ENCODE measurements at places on chromosomes 3 and 15.

DNA sequence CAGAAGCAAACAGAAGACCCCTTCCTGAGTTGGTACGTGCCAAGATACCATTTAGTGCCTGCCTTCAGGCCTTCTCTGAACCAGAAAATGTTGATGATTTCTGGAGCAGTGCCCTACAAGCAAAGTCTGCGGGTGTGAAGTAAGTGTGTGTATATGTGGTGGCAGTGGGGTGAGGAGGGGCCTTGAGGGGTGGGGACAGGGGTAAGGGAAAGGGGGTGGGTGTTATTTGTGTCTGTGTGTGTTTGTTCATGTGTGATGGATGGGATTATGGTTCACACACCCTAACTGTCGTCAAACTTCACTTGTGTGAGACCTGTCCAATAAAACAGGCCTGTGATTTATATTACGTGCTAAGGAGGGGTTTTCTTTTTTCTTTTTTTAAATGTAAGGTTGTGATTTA lies 92.2 kb downstream of the USP13 start:
- DNase-seq: no peak

DNA sequence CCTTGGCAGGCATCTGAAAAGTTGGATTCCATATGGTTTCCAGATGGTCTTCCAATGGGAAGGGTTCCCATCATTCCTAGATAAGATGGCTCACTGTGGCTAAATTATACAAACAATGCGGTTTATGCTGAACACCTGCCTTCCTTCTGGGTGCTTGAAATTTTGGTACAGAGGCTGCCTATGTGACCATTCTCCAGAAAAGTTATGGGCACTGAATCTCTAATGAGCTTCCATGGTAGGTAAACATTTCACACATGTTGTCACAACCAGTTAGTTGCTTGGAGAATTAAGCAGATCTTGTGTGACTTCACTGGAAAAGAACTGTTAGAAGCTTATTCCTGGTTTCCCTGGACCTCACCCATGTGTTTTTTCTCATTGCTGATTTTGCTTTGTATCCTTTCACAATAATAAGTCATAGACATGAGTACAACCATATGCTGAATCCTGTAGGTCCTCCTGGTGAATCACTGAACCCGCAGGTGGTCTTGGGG lies 30.1 kb downstream of the PLOD2 start:
- no peak for DNase-seq

DNA sequence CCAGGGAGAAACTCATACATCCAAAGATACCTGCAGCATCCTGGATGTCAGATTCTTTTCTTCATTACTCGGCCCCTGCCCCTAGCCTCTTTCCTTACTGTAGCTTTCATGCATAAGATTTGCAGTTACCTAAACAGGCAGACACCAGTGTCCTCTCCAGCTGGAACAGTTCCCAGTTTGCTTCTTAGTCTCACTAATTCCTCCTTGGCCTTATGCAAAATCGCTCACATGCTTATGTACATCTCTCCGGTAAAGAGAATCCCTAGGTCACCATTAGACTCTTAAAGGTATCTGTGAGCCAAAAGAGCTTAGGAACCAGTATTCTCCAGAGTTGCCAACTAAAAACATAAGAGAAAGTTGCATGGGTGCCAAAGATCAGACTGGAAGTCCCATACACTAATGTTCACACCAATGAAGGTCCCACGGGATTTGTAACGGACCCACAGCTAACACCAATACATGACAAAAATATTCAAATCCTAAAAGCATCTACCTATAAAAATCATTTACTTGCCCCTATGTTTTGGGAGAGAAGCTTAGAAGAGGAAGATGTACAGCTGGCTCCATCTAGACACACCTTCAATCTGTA lies 66.6 kb downstream of the CBLB start:
- no peak for DNase-seq

DNA sequence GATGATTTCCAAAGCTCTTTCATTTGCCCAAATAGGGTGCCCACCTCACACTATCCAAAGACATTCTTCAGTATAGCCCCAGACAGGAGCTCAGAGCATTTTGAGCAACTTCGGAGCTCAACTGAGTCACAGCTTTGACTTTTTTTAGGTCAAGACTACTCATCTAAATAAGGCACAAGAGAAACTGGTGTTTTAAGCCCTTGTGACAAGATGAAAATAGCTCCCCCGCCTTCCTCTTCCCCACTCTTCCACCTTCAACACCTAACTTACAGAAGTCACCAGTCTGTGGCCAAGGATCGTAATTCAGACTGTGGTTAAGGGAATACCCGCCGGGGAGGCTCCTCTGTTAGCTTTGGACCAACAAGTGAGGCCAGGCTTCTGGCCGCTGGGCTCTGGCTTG lies 60.4 kb upstream of the CA12 start:
- no peak for DNase-seq

DNA sequence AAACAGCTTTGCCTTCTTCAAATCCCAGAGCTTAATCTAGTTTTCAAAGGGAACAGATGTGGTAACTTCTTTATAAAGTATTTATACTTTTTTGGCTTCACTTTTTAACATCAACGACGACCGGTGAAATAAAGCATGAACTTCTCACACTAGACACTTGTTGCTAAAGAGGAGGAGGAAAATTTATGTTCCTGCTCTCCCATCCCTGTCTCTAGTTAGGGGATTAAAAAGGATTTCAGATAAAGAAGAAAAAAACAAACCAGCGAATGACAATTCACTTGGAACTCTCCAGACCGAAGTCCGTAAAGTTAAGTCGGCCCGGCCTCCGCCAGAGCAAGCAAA lies 672 bp downstream of the NEDD4 start:
- DNase-seq: no peak

DNA sequence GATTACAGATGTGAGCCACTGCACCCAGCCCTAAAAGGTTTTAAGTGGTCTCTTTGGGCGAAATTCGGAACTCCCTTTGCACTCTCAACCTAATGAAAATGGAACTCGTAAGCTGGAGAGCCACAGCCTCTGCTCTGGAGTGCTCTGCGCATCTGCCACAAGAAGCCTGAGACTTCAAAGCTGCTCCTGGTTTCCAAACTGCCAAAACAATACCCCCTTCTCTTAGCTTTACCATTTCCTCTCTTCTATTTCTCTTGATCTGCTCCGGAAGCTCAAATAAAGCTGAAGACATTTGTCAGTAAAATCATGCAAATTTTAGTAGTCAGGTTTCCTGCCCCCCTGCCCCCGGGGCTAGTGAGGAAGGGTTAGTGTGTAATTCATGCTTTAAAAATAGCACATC lies 312.7 kb downstream of the MFSD1 start:
- DNase-seq: no peak

- no peak for DNase-seq
Observed at GRCh38 chr3:175585898-175586297, 726.8 kb downstream of the NAALADL2 start.

- no peak for DNase-seq
Observed at GRCh38 chr15:26983822-26984221, 12.8 kb downstream of the GABRG3 start.

DNA sequence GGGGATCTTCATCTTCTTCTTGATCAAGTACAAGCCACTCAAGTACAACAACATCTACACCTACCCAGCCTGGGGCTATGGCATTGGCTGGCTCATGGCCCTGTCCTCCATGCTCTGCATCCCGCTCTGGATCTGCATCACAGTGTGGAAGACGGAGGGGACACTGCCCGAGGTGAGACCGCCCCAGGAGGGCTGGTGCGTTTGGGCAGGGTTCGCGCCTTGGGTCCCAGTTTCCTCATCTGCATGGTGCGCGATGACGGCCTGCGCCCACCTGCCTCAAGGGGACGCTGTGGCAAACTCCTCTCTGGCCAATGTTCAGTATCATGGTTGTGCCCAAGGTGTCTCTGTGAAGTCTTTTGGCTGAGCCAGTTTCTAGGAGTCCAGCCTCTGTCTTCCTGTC lies 57.5 kb upstream of the SLC6A1 start:
- no peak for DNase-seq

DNA sequence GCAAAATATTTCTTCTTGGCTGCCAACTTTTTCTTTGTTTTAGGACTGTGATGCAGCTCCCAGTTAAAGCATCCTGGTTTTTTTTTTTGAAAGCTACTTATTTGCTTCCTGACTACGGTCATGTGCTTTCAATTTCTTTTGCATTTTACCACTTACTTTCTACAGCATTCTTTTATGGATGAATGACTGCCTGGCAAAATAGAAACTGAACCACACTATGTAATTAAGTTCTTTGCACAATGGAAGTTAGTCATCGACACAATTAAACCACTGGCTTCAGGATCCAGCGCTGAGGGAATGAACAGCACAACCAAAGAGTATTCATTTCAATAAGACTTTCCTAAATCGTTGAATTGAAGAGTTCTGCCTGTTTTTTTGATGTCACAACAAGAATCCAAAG lies 82.2 kb upstream of the EPHA3 start:
- no peak for DNase-seq

GRCh38 chr15:97966924-97967620 lies 6.6 kb downstream of the ARRDC4 start:
- no peak for DNase-seq

DNA sequence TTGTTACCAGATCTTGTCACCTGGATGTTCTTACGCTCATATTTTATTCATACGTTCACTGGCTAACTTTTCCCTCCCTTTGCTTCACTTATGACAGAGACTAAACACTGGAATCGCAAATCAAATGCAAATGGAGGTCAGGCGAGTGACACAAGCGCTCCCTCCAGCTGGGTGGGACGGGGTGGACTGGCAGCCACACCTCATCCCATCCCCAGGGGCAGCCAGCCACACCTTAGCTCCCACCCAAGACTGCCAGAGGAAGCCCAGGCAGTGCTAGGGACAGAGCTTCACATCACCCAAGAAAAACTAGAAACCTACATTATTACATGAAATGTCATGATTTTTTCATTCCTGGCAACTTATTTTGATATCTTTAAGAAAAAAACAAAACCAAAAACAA lies 366.2 kb downstream of the ERC2 start:
- DNase-seq: no peak

DNA sequence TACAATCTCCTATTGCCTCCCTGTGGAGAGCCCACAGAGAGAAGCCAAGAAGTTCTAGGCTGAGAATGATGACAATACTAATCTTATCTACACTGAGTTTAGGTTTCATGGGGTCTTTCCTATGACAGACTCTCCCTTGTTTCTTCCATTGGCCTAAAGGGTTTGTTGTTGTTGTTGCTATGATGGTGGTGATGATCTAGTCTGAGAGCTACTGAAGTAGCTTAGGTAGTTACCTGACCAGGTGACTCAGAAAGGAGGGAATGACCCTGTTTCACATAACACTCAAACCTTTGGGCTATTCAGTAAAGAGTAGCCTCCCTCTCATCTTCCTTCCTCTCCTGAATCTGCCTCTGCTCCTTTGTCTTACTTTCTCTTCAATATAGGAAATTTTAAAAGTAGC lies 170.2 kb downstream of the GMNC start:
- no peak for DNase-seq

DNA sequence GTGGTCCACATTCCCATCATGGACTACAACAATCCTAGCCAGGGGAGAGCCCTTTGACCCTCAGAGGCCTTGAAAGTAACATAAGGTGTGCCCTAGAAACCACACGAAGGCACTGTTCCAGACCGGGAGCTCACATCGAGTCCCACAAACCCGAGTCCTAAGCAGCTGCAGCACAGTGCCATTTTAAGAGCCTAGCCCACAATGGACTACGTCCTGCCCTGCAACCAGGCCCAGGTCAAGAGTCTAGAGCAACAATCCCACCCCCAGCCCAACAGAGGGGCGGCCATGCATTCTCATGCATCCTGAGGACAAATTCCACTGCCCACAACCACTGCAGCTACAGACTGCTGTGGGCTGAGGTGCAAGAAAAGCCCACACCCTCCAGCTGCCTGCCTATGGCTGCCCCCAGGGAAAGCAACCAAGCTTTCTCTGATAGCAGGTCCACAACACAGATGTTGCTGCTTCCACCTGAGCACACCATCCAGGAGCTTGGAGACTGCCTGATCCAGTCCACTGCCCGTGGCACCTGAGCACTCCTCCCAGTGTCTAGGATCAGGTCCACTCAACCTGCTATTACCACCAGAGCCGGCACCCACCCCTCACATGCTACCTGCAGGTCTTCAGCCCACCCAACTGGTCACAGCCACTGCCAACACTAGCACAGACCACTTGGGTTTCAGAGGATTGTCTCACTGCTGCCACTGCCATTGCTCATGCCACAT lies 56.8 kb downstream of the IGSF11 start:
- DNase-seq: no peak

- no peak for DNase-seq
Observed at GRCh38 chr15:31248263-31248662, 78.4 kb upstream of the KLF13 start.

GRCh38 chr3:184932777-184933176 lies 120.8 kb downstream of the VPS8 start:
- no peak for DNase-seq

DNA sequence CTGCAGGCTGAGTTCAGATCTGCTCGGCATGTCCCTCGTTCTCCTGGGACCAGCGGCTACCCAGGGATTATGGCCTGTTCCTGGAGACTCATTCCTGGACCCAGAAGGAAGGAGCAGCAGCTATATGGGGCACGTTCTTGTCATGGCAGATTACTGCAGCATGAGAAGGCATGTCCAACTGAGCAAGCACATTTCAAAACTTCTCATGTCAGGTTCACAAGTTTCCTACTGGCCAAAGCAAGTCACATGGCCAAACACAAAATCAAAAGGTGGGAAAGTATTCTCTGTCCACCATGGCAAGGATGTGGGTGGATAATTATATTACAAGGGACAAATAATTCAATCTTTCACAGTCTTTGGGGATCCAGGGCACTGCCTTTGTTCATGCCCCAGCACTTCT lies 71.9 kb upstream of the C15orf39 start:
- no peak for DNase-seq

DNA sequence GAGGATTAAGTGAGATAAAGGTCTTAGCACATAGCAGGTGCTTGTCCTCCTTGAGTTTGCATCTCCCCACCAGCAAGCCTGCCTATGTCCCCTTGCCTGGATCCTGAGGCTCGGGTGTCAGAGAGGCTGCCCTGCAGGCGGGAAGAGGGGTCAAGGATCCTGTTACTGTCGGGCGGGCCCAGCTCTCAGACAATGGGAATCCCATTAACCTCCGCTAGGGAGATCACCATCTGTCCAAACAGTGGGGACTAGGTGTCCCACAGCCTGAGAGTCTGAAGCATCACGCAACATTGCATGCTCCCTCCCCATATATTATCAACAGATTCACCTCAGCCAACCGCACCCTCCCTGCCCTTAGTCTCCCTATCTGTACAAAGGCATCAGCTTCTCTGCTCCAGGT lies 151.4 kb downstream of the FBLN2 start:
- DNase-seq: no peak

DNA sequence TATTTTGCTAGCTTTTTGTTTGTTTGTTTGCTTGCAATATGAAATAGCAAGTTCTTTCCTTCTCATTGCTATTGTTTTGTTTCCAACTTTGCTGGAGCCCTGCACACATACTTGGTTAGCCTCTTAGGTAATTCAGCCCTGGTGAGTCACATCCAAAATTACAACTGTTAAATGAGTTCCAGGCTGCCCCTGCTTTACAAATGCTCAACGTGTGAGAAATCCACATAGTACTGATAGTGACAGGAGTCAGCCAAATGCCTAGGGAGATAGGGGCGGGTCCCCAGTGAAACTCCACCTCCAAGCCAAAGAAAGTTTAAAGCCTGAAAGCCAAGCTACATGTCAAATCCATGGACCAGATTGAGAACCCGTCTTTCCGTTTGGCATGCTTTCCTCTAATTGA lies 81.3 kb upstream of the RNF7 start:
- DNase-seq: no peak

GRCh38 chr15:77266708-77267386 lies 153.1 kb downstream of the PEAK1 start:
- peak; percentile 17 for DNase-seq

- no peak for DNase-seq
Observed at GRCh38 chr3:176663837-176664831, 533.1 kb downstream of the TBL1XR1 start.

Data from H1 (cell line).